CD4-positive, alpha-beta T cell treated with Interleukin-6 at 100 ng/mL for 8 hours (primary cell): ENCODE measurements at places on chromosomes 4 and X.

- no peak for DNase-seq
Observed at GRCh38 chrX:131840799-131841495, 182.2 kb upstream of the STK26 start.

- no peak for DNase-seq
Observed at GRCh38 chr4:186392017-186392416, 126.0 kb downstream of the F11 start.

DNA sequence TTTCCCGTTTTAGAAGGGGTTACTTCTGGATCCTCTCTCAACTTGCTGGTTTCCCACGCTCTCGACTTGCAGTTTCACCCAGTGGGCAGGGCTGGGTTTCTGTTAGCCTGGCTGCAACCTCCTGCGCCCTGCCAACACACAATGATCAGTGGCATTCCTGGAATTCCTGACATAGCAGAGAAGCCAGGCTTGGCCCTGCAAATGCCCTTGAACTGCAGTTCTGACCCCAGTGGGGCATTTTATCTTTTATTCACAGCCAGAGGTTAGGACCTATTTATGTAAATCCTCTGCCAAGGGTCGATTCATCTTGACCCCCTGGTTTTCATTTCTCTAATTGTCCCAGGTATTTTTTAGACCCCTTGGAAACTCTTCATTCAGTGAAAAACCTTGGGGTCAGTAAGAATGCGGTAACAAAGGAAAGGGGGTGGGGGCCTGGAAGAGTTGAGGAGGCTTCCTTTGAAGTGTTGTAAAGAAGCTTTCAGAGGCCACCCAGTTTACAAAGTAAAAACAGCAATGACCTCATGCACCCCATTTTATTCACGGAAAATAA lies 217.6 kb downstream of the ZNF674 start:
- DNase-seq: no peak

GRCh38 chr4:109440948-109441347 lies 7.3 kb downstream of the SEC24B start:
- no peak for DNase-seq

DNA sequence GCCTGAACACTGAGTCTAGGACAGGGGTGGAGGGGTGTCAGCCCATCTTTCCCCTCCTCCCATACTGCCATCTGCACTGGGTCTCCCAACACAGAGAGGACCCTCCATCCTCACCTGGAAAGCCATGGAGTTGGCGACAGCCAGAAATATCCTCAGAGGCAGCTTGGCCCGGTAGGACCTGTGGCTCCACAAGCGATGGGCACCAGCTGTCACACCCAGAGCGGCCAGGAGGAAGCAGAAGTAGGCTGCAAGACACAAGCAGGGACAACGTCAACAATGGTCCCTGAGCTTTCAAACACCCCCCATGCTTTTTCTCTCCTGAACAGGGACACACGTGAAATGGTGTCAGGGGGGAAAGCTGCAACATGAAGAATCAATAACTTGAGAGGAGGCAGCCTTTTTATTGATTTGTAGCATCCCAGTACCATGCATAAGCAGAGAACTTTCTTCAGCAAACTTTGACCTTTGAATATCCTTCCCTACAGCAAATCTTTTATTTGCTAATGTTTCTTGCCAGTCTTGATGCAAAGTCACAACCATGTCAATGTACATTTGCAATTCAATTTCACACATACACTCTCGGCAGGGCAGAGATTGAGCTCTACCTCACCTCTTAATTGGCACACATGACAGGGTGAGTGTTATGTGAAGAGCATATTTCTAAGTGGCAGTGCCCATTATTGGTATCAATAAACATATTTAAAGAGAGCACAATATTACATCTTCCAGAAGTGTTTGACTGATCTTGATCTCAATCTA lies 93.2 kb downstream of the SCD5 start:
- no peak for DNase-seq

- DNase-seq: no peak
Observed at GRCh38 chr4:185772391-185773093, 39.5 kb downstream of the SORBS2 start.

- DNase-seq: no peak
Observed at GRCh38 chrX:23699636-23700194, 32.4 kb downstream of the PRDX4 start.

DNA sequence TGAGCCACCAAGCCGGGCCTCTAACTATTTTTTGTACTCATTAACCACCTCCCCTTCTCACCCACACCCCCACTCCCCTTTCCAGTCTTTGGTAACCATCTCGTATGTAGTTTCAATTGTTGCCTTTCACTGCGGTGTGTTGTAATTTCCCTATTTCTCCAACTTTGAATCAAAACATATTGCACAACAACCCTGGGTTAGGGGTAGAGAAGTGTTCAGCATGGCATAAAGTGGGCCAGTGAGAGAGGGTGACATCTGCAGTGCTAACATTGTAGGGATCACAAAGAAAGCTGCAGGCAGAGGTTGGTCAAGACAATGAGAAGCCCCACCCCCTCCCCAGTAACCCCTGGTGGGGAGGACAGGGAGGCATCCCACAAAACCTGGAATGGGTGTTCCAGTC lies 92.7 kb downstream of the SPATA18 start:
- DNase-seq: no peak

- no peak for DNase-seq
Observed at GRCh38 chr4:89483833-89484232, 176.2 kb upstream of the GPRIN3 start.

DNA sequence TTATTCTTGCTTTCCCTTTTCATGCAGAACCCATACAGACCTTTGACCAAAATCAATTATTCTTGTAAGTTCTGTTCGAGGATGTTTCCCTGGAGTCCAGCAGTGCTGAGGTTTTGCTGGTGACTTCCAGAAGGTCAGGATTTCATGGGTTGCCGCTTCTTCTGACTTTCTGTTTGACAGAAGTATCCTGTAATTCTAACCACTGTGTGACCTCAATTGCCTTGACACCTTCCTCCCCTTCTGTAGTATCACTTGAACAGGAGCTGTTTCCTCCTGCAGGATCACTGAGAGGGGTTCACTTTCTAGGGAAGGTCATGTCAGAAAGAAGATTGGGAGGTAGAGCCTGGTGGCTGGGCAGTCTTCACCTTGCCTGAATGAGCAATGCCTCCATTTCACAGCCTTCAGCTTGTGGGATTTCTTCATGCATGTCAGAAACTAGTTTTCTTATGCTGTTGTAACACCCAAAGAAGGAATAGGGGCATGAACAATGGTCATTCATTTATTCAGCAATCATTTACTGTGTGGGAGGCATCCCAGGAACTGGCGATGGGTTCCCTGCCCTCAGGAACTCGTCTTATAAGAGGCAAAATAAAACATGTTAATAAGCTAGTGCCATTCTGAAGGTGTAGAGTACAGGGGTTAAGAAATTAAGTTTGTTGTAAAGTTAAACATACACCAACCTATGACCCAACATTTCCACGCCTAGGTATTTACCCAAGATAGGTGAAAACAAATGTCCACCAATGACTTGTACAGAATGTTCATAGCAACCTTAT lies 205.9 kb downstream of the SOWAHB start:
- DNase-seq: no peak

DNA sequence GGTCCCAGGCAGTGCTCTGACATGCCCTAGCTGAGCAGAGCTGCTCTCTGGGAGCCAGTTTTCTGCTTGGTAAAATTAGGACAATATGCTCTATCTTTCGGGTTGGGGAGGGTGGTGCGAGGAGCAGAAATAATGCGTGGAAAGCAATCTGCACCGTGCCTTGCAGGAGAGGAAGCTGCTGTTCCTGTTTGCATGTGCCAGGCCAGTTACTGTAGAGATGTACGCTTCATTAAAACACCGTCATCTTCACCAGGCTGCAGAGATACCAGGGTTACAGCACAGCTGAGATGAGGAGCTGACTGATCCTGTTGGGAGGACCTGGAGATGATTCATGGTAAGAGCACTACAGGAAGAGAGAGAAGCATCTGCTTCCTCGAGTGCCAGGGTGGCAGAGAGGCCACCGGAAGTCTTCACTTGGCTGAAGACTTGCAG lies 29.5 kb upstream of the IRF2 start:
- peak; percentile 14 for DNase-seq

GRCh38 chrX:106631615-106632014 lies 19.8 kb downstream of the RADX start:
- no peak for DNase-seq

GRCh38 chrX:153941336-153942252 lies 2.8 kb downstream of the RENBP start:
- DNase-seq: no peak

GRCh38 chr4:176660561-176660960 lies 132.2 kb downstream of the VEGFC start:
- no peak for DNase-seq

DNA sequence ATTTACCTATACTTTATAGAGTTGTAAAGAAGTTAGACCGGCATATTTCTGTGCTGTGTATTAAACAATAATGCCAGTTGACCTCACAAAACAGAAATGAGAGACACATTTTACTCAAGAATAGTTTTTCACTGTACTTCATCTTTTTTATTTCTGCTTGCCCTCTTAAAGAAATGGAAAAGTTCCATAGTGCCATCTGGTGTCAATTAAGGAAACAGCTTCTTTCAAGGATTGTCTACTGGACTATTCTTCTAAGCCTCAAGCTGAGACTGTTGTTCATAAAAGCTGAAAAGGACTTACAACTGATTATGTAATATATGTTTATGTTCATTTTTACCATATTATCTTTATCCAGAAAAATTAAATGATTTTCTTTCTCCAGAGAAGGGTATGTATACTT lies 1523.7 kb downstream of the ARAP2 start:
- no peak for DNase-seq

- DNase-seq: no peak
Observed at GRCh38 chr4:3648731-3649130, 116.5 kb upstream of the LRPAP1 start.

DNA sequence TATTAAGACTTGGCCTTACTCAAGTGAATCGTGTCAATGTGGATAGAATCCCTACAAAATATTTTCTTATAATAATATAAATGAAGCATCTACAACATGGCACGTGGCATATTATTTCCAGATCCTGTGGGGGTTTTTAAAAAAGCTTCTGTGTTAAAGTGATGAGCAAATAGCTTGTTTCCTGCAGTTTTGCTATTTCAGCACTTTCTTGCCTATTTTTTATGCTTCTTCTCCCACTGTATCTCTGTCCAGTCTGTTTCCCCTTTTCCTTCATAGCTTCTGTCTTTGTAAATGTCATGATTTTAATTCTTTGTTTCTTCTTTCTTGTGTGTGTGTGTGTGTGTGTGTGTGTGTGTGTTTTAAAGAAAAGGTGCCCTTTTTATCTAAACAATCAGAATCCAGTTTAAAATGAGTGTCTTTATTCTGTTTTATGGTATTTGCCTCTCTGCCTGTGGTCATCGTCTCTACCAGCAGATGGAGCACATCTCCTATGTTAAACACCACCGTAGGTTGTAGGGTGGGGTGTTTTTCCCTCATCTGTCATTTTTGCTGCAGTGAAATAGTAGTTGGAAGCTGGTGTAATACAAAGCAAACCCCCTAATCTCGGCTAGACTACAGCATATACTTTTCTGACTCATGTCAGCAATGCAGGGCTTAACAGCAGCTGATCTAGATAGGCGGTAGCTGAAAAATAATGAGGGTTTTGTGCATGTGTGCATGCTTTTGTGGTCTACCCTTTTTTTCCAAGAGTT lies 33.1 kb downstream of the FTHL17 start:
- DNase-seq: no peak

DNA sequence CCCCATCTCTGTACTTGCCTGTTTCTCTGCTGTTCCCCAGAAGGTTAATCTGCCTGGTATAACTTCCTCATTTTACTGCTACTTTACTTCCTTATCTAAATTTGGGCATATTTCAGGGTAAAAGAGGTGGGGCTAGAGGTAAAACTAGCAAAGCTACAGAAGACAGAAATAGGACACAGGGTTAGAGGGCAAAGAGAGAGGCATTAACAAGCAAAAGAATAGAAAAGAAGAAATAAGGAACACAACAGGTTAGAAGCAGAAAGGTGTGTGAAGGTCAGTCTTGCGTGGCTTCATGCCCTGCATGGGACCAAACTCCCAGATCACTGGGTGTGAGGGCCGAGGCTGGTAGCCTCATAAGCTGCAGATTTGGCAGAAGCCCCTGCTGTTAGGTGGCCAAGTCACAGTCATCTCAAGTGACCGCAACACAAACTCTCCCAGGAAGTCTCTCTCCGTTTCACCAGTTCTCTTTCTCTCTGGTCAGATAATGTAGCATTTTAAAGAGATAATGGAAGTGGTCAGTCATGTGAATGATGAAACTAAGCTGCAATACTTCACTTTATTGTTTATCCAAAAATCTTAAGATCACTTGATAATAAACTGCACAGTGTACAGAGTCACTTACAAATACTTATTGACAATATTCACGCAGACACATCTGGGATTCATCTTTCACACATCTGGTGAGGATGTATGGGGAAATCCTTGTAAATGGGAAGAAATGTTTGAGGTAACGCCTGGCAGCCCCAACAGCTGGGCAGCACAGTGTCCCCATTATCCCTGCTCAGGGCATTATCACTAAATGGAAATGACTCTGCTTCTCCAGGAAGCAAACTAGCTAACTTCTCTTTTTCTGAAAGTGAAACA lies 16.4 kb downstream of the TMEM154 start:
- DNase-seq: no peak

DNA sequence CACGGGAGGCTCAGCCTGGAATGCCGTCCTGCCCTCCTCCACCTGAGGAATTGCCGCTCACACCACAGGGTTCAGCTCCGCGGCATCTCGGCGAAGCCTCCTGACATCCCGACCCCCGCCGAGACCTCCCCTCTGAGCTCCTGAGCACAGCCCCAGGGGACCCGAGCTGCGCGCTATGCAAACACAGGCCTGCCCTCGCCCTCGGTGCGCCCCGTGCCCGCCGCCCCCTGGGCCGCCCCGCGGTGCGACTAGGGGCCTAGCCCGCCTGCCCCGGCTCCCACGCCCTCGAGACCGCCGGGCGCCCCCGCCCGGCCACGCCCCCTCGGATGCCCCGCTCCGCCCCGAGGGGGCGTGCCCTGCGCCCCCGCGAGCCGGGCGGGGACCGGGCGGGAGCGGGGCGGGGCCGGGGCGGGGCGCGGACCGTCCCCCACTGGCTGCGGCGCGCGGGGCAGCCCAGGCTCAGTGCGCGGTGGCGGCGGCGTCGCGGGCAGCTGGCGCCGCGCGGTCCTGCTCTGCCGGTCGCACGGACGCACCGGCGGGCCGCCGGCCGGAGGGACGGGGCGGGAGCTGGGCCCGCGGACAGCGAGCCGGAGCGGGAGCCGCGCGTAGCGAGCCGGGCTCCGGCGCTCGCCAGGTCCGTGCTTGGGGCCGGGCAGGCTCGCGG lies at the start of gene FGFR3:
TSS of gene FGFR3 (plus strand) at position 462 of the 664 bp plus-strand sequence. CDS start 642 bp downstream, outside the sequence.
- DNase-seq: no peak
